ENCODE measurements at places on chromosomes 4 and X.

GRCh38 chr4:152072906-152073305, 312.1 kb upstream of the GATB start:
- DNase-seq: no peak

GRCh38 chr4:25888781-25889180, 25.2 kb upstream of the SMIM20 start:
- DNase-seq: no peak

DNA sequence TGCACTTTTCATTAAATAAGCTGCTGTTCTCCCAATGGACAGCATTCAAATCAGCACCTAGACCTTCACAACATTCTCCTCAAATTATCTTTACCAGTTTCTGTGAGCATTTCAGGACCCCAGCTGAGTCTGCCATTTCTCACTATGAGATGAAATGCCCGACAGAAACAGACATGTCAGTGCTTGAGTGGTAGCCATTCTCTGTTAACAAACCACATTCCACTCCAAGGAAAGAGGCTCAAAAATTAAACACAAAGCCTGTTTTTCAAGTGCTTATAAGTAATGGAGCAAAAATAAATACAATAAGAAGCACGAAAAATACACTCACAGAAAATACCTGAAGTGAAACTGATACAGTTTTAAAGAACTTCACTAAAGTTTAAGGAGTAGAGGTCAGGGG, 320.2 kb upstream of the PRPS2 start:
- DNase-seq: no peak

DNA sequence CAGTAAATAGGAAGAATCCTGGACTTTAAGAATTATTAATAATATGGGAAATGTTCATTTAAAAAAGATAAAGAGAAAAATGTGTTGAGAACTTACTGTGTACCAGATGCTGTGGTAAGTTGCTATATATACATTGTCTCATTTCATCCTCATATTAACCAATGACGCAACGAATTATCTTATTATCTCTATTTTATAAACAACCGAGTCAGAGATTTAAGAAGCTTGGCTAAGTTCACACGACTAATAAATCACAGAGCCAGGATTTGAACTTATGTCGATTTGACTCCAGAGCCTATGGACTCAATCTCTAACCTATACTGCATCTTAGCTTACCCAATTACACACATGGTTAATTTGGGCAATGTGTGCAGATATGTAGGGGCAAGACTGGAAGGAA, 15.5 kb upstream of the DCTD start:
- DNase-seq: no peak

DNA sequence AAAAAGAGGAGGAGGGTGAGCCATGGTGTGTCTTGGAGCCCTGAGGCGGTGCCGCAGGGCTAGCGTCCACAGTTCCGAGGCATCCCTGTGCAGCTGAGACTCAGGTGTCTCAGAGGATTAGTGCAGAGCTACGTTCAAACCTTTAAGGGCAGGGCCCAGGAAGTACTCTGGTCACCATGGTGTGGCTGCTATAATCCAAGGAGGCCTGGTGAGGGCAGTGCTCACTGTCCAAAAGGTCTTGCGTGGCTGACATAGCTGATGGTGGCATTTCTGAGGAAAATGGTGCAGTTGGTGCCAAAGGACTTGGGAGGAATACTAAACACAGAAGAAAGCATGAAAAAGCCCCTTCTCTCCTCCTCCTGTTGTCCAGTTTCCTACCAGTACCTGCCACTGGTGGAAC, 146.9 kb downstream of the DCHS2 start:
- DNase-seq: no peak

DNA sequence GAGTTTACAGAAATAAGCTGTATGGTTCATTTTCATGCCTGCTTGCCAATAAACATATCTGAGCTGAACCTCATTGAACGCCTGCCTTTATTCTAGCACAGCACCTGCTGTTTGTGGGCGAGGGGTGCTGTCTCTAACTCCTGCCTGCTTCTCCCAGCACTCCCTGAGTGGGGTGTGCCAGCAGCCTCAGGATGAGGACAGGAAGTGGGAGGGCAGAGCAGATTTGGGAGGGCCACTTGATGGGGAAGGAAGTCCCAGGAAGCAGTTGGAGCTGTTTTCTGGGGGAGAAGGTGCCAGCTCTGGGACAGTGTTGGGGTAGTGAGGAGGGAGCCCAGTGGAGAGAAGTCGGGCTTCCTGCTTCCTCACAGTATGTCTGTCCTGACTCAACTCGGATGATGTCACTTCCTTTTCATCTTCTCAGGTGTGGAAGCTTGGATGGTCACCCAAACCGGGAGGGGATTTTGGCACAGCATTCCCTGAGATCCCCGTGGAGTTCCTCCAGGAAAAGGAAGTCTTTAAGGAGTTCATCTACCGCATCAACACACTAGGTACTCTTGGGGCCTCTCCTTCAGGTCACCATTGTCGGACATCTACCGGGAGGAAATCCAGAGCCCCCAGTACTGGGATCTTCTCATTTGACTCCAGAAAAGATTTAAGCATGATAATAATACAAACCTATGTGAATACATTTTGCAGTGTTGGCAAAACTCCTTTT, 29.0 kb upstream of the MSANTD1 start:
- DNase-seq: no peak

- DNase-seq: no peak
Measured at GRCh38 chr4:24840362-24840761, 45.0 kb downstream of the SOD3 start.

- DNase-seq: no peak
Measured at GRCh38 chr4:181261279-181261678, 981.9 kb upstream of the TENM3 start.

- DNase-seq: no peak
Measured at GRCh38 chr4:180057891-180058671, 2185.1 kb upstream of the TENM3 start.

DNA sequence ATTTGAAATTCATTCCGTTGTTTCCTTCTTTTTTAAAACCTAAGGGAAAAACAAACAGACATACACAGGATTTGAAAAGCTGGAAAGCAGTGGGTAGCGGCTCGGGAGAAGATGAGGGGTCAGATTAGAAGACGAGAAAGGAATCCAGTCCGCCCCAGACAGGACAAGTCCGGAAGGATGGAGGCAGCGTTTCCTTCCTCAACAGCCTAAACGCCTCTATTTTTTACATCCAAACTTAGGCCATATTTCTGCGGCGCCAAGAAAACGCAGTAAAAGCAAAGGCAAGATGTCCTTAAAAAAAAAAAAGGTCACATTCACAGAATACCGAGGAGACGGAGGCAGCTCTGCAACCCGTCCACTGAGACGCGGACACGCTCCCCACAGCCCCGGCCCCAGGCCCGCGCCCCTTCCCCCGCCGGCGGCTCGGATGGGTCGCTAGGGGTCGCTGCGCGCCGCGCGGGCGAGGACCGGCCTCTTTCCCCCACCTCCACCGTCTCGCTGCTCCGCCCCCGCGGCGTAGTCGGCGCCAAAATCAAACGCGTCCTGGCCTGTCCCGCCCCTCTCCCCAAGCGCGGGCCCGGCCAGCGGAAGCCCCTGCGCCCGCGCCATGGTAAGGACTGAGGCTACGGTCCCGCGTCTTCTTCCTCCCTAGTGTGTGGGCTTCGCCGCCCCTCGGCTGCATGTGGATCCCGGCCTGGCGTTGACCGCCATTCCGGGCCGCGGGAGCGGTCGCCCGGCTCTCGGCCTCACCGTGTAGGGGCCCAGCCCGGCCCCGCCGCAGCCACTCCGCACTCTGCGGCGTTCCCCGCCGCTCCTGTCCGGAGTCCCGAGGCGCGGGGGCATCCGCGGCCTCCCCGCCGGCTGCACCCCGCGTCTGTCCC, at the start of gene MND1:
MND1 (plus strand) TSS at position 558 of the 881 bp plus-strand sequence; CDS start at position 608, 50 bp downstream.
- peak; percentile 41 for DNase-seq

- DNase-seq: no peak
Measured at GRCh38 chr4:98262431-98262830, 1.2 kb downstream of the RAP1GDS1 start.

- no peak for DNase-seq
Measured at GRCh38 chrX:106000203-106000602, 38.3 kb downstream of the SERPINA7 start.

GRCh38 chrX:94576367-94577004, 902.5 kb downstream of the FAM133A start:
- DNase-seq: no peak

- no peak for DNase-seq
Measured at GRCh38 chr4:40055511-40055862, 1.2 kb upstream of the N4BP2 start.

DNA sequence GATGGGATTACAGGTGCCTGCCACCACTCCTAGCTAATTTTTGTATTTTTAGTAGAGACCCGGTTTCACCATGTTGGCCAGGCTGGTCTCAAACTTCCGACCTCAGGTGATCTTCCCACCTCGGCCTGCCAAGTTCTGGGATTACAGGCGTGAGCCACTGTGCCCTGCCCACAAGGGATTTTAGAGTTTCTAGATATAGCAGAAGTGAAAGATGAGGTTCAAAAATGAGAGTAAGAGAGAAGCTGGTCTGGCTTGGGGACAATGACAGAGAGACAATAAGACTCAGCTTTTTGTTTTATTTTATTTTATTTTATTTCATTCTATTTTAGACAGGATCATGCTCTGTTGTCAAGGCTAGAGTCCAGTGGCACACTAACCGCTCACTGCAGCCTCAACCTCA, 30.6 kb downstream of the TRIM61 start:
- DNase-seq: no peak
